Stimulated activated CD8-positive, alpha-beta memory T cell treated with anti-CD3 and anti-CD28 coated beads, Interleukin-15, amount 100 ng/mL, for 24 hours (primary cell): ENCODE measurements at places on chromosomes 11 and 22.

- DNase-seq: no peak
Observed at GRCh38 chr11:70862093-70862492, 390.3 kb downstream of the SHANK2 start.

- no peak for DNase-seq
Observed at GRCh38 chr11:12241401-12241800, 131.0 kb downstream of the MICAL2 start.

- no peak for DNase-seq
Observed at GRCh38 chr22:19991645-19992451, 24.8 kb downstream of the ARVCF start.

- no peak for DNase-seq
Observed at GRCh38 chr11:96189351-96189750, 153.6 kb downstream of the MAML2 start.
